ENCODE measurements at places on chromosomes 1 and 21.

DNA sequence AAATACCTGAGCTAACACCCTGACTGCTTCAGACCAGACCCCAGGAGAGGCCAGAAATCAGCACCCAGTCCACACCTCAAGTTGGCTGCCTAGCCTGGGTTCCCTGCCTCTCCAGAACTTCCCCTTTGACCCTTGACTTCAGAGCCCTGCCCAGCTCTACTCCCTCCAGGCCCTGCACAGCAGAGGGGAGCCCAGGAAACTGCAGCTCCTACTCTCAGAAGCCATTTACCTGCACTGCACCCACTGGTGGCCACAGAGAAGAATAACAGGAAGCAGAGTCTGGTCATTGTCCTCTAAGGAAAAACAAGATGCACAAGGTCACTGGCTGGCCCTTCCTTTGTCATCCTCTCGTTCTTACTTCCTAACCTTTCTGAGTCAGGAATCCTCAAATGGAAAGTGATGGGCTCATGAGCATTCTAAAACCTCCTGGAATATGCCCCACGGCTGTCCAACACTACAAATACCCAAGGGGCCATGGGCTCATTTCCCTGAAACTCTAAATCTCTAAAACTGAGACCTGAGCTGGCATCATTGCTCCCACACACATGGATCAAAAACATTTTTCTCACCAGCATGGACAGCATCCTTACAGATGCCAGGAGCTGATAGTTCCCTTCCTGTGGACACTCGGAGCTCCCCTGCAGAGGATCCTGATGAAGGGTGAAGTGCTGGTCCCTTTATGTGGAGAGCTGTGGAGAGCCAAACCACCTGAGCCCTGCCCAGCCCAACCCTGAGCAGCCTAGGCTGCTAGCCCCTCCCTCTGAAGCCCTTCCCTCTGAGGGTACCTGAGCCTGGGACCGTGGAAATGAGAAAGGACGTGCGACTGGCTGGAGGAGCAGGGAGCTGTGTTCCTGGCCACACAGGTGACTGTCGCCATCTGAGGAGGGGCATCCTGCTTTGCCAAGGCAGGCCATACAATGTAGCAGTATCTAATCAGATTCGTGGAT is at the start of gene ITLN2:
TSS of gene ITLN2 (minus strand) at position 652 of the 947 bp plus-strand sequence. CDS start at position 584, 68 bp downstream.
- peak; percentile 69 for DNase-seq

- DNase-seq, result peak; percentile 78
Observed at GRCh38 chr1:31394584-31395193, 18.3 kb upstream of the SERINC2 start.

- DNase-seq, result peak; percentile 83
Observed at GRCh38 chr1:218665221-218665620, 320.1 kb downstream of the TGFB2 start.

DNA sequence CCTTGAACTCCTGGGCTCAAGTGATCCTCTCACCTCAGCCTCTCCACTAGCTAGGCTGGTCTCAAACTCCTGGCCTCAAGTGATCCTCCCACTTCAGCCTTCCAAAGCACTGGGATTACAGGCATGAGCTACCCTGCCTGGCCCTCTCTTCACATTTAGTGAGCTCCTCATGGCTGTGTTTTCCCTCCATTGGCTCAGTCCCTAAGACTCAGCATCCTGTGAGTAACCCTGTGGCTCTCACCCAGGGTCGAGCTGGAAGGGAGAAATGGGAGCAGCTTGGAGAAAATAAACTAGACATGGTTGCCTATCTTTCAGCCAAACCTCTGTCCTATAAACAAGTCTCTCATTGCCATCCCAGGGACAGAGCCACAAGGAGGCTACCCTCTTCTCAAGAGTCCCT is 17.5 kb downstream of the NCF2 start:
- DNase-seq, result no peak

DNA sequence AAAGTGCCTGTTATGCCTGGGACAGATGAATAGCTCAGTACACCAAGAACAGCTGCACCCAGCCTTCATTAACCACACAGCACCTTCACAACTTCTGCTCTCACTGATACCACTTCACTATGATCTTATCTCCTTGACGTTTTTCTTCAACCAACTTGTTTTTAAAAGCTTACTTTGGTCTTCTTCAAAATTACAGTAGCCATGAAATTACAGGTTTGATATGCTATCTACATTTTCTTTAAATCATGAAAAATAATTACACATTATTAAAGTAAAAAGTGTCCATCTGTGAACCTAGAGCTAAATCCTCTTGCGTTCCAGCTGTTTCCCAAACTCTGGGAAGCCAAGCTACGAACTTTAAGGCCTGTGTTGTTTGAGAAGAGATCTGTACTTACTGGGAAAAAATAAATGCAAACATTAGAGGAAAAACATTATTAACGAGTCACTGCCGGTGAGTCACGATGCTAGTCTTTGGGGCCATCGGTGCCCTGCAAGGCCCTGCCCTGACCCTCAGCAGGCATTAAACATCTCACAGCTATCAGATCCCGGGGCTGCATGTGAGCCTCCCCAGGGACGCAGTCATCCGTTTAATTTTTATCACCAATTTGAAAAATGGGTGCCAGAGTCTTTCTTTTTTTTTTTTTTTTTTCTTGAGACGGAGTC is 56.3 kb upstream of the GPR153 start:
- DNase-seq, result no peak

- DNase-seq, result no peak
Observed at GRCh38 chr1:208134491-208134890, 109.7 kb downstream of the PLXNA2 start.

DNA sequence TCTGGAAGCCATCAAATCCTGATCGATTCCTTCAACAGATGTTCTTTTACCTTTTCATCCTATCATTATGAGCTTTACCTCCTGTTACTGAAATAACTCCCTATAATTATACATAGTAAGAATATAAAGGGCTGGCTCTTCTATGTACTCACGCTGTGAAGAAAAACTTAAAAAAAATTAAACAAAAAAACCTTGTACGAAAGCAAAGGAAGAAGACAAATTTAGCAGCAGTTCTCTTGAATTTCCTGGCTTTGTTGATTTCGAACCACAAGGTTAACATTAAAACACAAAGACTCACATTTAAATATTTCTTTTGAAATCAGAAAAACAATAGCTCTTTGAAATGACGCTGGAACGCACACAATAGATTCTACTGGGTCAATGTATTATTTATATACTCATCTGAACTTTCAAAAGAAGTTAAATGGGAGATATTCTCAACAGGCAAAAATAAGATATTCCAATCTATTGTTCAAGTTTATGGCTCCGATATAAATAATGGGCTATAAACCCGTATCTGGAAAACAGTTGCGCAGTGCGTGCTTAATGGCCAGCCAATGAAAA is 13.6 kb upstream of the SPEN start:
- no peak for DNase-seq

DNA sequence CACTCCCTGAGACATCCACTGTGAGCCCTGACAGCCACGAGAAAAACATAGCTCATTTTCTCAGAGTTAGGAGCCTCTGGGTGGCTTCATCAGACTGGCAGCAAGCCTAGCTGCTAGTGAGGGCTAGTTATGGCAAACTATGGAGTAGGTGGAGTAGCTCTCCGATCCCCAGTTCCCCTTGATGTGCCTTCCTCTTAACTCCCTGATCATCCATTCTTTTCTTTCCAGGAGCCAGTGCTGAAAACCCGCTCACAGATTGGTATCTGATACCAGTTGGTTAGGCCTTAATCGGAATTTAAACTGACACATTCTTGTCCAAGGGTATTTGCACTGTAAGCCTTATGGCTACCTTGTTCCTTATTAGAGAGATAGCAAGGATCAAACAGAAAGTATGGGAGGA is 31.4 kb upstream of the PAXBP1 start:
- no peak for DNase-seq

DNA sequence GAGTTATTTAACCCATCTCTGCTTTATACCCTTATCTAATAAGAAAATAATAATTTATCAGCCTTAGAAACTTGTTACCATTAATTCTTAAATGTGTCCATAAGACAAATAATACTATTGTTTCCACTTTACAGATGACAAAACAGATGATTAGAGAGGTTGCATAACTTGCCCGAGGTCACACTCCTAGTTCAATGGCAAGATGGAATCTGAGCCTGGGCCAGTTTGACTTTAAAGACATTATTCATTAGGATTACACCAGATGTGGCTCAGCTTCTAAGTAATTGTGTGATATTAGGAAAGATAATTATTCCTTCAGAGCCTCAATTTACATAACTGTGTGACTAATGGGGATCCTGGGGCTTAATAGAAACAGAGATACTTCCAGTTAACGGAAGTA is 42.3 kb upstream of the KCNK2 start:
- DNase-seq, result no peak

DNA sequence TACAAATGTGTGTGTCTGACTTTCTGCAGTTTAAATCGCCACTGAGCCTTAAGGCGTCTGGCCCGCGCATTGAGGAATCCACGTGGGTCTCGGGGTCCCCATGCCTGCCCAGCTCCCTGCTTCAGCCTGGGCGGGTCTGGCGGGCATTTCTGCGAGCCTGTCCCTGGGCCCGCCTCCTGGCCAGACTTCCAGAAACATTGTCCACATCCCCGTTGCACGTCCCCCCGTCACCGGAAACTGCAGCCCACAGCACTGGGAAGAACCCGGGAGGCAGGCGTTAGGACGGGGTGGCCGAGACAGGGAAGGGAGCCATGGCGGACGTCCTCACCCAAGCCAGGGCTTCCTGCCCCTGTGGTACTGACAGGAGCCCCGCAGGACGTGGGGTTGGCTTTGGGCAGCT is 113.1 kb upstream of the COL6A1 start:
- DNase-seq, result no peak

DNA sequence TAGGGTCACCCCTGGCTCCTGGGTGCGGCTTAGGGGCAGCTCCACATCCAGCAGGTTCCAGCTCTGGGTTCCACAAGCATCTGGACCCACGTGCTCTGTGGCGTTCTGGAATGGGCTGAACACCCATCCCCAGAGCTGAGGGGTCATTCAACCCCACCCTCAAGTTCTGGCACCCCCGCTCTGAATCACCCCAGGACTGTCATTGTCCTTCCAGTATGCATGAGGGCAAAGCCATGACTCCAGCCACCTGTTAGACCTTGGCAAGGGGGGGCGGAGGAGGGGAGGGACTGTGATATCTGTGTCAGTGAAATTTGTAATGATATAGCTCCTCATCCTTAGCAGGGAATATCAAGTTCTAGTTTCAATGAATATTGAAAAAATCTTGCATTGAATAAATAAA is 12.3 kb downstream of the INSRR start:
- DNase-seq, result no peak
